ENCODE measurements at places on chromosomes 16 and 17.
A peak's percentile ranks its signal among the peaks of the same experiment; 100 is the strongest.

DNA sequence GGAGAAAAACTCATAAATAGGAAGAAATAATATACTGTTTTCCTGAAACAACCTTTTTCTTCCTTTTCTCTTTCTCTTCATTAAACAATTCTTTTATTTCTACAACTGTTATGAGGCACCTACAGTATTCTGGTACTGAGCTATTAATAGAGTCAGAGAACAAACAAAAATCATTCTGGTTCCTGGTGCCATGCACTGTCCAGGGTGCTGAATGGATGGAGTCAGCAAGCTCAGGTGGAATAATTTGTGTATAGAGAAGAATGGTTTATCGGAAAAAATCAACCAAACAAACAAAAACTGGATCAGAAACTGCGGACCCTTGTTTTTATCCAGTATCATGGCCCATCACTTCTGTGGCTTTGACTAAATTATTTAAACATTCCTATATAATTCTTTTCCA is 430.3 kb upstream of the GOT2 start:
- DNase-seq = peak; percentile 43

DNA sequence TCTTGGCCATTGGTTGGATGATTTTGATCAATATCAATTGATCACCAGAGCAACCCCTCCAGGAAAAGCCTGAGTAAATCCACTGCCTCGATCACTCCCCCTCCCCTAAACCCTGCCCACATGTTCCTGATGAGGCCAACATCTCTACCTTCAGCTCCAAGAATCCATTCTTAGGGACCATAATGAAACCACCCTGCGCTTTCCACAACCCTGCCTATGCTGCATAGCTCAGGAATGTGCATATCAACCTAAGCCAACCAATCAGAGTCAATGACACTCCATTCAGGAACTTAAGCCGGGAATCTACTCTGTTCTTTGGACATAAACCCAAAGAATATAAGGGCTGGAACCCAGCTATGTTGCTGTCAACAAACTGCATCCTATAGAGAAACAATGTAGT is 86.3 kb downstream of the MYH11 start:
- no peak for DNase-seq

DNA sequence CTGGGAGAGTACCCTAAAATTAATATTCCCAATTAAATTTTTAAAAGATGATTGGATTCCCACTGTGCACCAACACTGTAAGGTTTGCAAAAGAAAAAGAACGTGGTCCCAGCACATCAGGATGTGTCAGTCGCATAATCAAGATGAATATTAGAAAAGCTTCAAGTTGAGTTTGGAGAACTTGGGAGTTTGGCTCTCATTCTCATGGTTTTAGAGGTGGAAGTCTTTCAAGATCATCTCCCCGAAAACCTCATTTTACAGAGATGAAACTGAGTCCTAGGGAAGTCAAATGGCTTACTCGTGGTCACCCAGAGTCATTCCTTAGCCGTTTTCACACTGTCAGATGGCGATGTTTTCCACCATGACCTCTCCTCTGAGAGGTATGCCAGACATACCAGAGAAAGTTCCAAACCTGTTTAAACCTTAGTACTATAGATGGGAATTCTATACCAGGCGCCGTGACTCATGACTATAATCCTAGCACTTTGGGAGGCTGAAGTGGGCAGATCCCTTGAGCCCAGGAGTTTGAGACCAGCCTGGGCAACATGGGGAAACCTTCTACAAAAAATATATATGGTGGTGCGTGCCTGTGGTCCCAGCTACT is 1.2 kb downstream of the SEC14L1 start:
- DNase-seq = no peak

GRCh38 chr17:18187821-18188761 is 4.5 kb downstream of the ALKBH5 start:
- DNase-seq = no peak

DNA sequence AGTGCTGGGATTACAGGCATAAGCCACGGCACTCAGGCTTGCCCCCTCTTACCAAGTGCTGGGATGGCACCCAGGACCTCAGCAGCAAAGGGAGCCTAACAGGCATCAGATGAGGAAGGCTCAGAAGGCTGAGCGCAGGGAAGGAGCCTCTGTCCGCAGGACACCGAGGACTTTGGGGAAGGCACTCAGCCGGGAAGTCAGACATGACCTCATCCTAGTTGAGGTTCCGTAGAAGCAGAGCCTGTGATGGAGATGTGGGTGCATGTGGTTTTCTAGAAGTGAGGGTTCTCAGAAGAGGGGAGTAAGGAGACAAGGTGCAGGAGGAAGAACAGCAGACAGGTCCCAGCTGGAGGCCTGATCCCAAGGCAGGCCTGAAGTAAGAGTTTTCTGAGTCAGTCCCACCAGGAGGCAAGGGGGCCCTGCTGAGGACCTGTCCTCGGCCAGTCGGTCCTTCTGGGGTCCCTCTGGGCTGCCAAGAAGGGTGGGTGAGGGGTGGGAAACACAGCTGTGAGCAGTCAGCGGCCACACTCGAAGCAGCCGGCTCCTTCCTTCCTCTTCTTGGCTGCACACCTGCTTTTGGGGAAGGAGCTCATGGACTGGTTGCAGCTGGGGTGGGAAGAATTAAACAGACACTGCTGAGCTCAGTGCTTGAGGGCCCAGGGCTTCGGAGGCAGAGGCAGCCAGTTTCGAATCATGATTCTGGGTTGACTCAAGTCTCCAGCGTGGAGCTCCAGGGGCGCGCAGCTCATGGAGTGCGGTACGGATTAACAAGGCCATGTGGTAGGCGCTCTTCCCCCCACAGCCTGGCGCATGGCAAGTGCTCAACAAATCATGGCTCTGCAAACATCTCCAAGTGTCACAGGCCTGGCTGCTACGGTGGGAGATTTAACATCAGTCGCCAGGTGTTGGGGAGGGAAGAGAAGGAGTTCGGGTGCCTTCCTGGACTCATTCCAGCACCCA is 38.9 kb upstream of the SNN start:
- no peak for DNase-seq
